ENCODE measurements at places on chromosomes 2 and 18.

GRCh38 chr2:102110596-102111334 is 31.8 kb upstream of the IL1R1 start:
- no peak for DNase-seq

GRCh38 chr2:147679191-147679954 is 165.5 kb upstream of the ACVR2A start:
- DNase-seq: no peak

DNA sequence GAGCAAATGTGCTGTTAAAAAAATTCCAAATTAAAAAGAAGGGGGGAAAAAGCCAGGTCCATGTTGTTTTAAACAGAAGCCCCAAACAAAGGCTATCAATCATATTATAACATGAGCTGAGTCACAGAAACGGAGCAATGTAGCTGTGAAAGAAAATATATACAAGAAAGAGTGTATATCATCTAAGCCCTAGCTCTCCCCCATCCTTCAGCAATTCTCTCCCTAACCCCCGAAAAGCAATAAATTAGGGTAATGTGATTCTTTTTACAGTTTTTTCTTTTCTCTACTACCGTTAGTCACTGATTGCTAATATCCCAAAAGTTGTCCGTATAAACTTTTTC is 25.3 kb downstream of the FEZ2 start:
- no peak for DNase-seq

DNA sequence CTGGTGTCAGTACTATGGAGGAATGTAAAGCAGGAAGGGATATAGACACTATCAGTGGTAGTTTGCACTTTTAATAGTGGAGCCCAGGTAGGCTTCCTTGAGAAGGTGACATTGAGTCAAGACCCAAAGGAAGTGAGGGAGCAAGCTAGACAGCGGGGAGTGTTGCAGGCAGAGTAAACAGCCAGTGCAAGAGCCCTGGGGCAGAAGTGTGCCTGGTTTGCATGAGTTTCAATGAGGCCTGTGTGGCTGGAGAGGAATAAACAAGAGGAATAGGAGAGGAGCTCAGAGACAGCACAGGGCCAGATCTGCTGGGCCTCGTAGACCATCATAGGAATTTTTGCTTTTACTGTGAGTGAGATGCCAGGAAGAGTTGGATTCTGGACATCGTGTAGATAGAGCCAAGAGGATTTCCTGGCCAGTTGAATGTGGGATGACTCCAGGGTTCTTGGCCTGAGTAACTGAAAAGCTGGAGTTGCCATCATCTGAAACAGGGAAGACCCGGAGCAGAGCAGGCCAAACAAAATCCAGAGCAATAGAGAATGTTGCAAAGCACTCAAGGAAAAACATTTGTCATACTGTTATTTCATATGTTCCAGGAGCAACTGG is 102.5 kb downstream of the SP3 start:
- no peak for DNase-seq

- no peak for DNase-seq
Measured at GRCh38 chr18:323253-323622, 55.4 kb upstream of the THOC1 start.

GRCh38 chr18:55407191-55407590 is 180.8 kb downstream of the TCF4 start:
- DNase-seq: no peak

DNA sequence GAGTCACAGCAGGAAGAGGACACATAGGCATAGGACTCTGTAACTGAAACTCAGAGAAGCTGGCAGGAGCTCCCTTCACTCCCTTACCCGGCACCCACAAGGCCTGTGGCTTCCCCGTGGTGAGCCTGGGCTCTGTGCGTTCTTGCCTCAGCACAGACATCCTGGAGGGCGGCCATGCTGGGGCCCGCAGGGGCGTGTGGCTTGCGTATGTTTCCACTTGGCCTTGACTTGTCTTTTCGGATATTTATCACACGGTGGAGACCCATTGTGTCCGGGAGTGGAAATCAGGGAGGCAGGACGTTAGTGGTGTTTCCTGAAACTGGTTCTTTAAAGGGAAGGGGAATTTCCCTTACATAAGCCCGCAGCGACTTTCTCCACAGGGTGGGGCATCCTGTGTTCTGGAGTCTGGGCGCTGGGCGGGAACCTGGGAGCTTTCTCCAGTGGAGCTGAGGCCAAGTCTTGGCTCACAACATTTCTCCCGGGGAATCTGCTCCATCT is 49.9 kb upstream of the EML6 start:
- DNase-seq: no peak

DNA sequence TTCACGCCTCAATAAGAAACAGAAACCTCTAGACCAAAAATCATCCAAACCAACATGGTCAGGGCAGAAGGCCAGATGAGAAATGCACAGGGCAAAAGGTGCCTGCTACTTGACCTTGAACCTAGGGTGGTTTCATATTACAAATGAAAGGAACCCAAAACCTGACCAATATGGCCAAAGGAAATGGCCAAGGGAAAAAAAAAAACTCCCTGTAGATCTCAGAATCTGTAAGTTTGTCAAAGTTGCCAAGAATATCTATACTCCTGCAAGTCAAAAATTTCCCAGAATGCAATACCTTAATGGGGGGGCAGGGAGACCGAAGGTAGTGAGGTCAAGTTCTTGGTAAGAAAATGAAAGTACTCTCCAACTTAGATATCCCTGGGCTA is 47.2 kb downstream of the HIBCH start:
- DNase-seq: no peak

- no peak for DNase-seq
Measured at GRCh38 chr2:237449193-237449881, 35.4 kb upstream of the COL6A3 start.

DNA sequence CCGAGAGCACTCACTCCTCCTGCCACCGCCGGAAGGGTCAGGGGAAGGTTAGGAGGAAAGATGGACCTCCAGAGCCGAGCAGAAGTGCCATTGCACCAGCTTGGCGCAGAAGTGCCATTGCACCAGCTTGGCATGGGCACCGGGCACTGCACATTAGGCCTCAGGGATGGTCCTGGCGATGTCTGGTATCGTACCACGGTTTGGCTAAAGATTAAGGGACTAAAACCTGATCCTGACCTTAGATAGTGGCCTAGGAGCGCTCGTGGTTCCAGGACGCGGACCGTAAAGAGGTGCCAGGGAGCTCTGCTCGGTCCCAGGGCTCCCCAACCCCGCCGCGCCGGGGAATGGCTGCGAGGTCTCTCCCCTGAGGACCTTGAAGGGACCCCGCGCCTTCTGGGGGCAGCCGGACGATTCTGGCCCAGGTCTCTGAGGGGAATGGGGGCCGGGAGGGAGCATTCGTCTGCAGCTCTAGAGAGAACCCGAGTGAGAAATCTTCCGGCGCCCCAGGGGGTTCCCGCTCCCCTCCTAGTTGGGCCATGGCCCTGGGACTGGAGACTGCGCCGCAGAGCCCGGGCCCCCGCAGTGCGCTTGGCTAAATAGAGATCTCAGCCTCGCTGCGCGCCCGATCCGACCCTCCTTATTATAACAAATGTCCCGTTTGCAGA is 1.8 kb downstream of the PAX8 start:
- no peak for DNase-seq

DNA sequence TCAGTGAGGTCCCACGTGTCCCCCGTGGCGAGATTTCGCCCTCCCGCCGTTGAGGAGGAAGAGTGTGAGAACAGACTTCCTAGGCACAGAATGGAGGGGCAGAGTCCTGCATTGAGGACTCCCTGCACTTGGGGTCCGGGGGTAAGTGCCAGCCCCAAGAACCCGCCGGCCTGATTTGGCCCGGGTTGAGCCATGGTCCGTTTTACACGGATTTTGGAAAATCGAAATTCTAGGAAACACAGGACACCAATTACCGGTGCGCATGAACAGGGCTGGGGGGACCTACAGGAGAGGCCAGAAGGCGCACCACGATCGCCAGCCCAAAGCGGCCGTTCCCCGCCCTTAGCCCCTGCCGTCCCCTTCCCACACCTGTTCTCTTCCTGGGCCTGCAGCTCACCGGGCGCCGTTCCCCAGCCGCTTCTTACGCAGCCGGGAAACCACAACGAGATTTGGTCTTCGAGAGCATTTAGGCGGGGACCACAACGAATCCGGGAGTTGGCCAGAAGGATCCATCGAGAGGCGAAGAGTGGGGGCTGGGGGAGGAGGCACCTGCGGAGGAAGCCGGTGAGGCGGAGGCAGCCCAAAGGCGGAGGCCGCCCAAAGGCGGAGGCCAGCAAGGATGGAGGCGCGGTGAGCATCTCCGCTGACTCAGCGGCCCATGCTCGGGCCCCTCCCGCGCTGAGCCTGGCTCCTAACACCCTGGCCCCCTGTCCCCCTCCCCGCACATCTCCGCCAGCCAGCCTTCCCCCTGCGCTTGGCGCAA is 464 bp upstream of the TLX2 start:
- no peak for DNase-seq
